ENCODE measurements at places on chromosomes 4 and X. TPM values are rescaled to one million over a fixed set of nuclear protein-coding genes. Genes with fewer than 3 reads are reported as not detected.

RPS6KA6 gene
- 5.4 TPM for total RNA-seq

TMEM35A gene
- total RNA-seq = not detected

SLBP gene
- total RNA-seq = 67.8 TPM

CYTL1 gene
- total RNA-seq = not detected

FAM184B gene
- total RNA-seq = 0.02 TPM

CXorf65 gene
- not detected for total RNA-seq

SMAD1 gene
- 9.8 TPM for total RNA-seq

FHDC1 gene
- total RNA-seq = 0.86 TPM

FAM149A gene
- total RNA-seq = 1.1 TPM

SYTL4 gene
- 3.7 TPM for total RNA-seq

BCLAF3 gene
- total RNA-seq = 3.0 TPM

TMPRSS11A gene
- not detected for total RNA-seq

All from A549 treated with Hydrocortisone at 1 μM for 4 hours (cell line).